ENCODE measurements at places on chromosomes 5 and 9.

- DNase-seq: no peak
Observed at GRCh38 chr5:101539315-101539714, 636.2 kb upstream of the ST8SIA4 start.

DNA sequence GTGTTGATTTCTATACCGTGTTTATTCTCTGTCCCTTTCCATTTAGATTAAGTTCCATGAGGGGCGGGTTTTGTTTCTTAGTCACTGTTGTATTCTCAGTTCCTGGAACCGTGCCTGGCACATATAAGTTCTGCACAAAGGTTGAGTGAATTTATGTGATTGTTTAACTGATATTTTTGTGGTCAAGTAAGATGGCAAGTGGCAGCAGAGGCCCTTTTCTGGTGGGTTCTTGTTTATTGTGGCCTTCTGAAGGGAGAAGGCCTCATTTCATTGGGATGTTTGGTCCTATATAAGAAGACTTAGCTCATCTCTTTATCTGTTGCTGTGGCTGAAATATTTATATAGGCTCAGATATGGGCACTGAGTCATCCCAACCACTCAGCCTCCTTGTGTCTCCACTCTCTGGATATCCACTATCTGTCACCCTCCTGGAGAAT, 262.5 kb downstream of the PSAT1 start:
- DNase-seq: no peak

DNA sequence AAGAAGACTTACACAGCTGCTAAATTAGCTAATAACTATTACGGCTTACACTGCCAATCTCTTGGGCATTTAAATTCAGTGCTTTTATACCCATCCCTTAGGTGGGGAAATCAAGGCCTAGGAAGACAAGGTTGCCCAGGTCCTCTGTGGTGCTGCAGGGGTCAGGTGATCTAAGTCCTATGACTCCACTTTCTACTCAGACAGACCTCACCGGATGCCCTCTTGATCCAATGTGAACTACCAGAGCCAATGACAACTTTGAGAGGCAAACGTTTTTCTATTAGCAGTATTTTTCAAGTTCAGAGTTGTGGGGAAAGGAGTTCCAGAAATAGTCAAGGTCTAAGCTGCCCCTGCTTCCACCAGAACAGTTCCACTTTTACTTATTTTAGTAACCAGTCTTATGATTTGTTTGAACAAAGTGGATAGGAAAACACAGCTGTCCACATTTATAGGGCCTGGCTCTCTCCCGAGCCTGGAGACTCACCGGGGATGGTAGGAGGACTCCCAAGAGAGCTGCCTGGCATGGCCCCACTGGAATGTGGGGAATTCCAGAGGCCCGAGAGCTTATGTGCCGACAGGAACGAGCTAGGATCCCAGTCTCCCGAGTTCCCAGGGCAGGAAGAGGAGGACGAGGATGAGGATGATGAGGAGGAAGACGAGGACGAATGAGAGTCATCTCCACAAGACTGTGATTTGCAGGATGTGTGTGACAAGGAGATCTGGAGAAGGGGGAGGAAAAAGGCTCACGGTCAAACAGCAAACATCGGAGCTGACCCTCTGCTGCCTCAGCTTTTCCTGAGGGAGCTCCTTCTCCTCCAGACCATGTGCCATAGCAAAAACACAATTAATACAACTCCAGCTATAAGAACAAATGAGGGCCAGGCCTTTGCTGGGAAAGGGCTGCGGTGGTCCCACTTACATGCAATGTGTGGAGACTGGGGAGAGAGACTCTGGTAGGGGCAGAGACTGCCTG, 16.7 kb downstream of the FAM193B start:
- DNase-seq: no peak

GRCh38 chr5:139593716-139594319, 32.7 kb downstream of the UBE2D2 start:
- DNase-seq: no peak

DNA sequence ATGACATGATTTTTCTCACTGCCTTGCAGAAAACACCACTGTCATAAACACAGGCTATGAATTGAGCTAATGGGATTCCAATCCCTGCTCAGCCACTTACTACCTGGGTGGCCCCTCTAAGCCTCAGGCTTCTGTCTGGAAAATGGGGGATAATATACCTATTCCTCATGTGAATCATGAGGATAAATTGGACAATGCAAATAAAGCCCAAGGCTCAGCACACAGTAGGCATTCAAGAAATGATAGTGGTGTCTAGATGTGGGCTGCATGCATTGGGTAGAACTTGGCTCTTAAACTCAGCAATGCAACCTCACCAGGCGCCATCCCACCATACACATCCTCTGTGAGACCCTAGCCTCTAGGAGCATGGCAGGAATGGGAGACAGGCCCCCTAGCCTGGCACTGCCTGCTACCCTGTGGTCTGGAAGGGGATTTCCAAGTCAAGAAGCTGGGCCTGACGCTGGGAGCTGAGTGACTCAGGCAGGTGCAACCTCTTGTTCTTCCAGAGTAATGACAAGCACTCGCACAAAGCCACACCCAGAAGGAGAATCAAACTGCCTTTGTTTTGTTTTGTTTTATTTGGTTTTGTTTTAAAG, 2.3 kb upstream of the TNIP1 start:
- DNase-seq: peak; percentile 67

- no peak for DNase-seq
Observed at GRCh38 chr5:169960659-169961058, 19.6 kb downstream of the INSYN2B start.

DNA sequence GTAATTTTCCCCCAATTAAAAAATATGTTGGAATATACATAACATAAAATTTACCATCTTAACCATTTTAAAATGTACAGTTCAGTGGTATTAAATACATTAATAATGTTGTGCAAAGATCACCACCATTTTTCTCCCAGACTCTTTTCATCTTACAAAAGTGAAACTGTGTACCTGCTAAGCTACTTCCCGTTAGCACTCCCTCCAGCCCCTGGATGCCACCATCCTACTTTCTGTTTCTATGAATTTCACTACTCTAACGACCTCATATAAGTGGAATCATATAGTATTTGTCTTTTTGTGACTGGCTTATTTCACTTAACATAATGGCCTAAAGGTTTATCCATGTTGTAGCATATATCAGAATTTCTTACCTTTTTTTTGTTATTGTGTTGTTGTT, 112.9 kb downstream of the HSPA4 start:
- DNase-seq: no peak

GRCh38 chr9:99253772-99254431, 31.8 kb downstream of the SEC61B start:
- DNase-seq: peak; percentile 41

- no peak for DNase-seq
Observed at GRCh38 chr5:128436749-128437188, 101.3 kb downstream of the FBN2 start.

DNA sequence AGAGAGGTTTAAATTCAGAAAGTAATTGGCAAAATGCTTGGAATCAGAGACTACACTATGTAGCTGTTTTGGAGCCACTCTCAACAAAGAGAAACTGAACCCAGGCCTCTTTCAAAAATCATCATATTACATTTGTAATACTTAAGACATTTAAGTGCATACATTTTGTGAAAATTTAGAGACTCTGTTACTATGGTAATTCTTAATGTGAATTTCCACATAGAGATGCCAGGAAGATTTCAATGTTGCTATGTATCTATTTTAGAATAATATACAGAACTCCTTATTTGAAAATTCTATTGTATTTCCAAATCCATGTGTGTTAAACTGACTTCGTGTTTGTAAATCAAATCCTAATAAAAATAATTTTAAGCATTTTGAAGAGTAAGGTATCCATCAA, 1260.9 kb upstream of the C9orf72 start:
- no peak for DNase-seq

GRCh38 chr5:147675168-147675567, 107.4 kb downstream of the JAKMIP2 start:
- DNase-seq: no peak

DNA sequence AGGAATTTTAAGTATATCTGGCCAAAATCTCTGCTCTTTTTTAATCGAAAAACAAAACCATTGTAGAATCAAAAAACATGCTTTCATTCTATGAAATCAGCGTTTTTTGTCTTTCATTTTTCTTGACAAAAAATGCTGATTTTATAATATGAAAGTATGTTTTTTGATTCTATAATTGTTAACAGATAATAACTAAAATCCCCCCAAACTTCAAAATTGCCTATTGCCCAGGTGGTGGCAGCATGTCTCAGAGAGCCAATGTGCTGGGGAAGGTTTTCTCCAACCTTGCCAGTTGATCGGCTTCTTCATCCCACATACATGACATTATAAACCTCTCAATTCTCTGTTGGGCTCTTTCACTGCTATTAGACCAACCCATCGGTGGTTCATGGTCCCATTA, 5.1 kb upstream of the SMIM15 start:
- DNase-seq: no peak

DNA sequence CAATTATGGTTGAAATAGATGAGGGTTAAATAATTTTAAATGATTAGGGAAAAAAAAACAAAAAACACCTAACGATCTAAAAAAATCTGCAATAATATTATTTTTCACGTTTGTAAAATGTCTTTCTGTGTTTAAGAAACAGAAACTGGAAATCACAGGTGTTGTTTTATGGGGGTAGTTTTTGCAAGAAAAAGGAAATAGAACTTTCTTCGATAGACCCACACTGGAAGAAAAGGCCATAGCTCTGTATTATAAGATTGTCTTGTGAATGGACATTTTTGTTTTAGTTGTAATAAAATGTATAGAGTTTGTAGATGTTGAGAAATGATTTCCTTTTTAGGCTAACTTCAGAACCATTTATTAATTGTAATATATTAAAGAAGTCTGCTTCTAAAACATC, 5.5 kb downstream of the CSNK1G3 start:
- no peak for DNase-seq

All from CD4-positive, alpha-beta T cell treated with Interferon alpha-2 for 1 hour (primary cell).